ENCODE measurements at places on chromosomes 12 and 14. TPM values are rescaled to one million over a fixed set of nuclear protein-coding genes. Genes with fewer than 3 reads are reported as not detected.

Gene SOCS4
- 2.2 TPM for polyA plus RNA-seq

Gene FAM181A
- polyA plus RNA-seq, result not detected

Gene KHNYN
- polyA plus RNA-seq, result 11.1 TPM

Gene SLC10A1
- polyA plus RNA-seq, result 68.5 TPM

Gene ADAMTS20
- not detected for polyA plus RNA-seq

Gene SMCO3
- polyA plus RNA-seq, result 0.17 TPM

Gene DNAI7
- 0.14 TPM for polyA plus RNA-seq

Gene LPAR5
- polyA plus RNA-seq, result 1.3 TPM

Gene NEUROD4
- polyA plus RNA-seq, result not detected

Gene CACNA1C
- polyA plus RNA-seq, result 0.23 TPM

Gene ERBB3
- polyA plus RNA-seq, result 34.2 TPM

Gene FOXJ2
- 3.3 TPM for polyA plus RNA-seq

Gene CTSG
- polyA plus RNA-seq, result 1.9 TPM

Gene SPIC
- polyA plus RNA-seq, result 0.32 TPM

Gene ADAM21
- 0.02 TPM for polyA plus RNA-seq

Gene INSM2
- polyA plus RNA-seq, result not detected

Gene PTGR2
- 9.4 TPM for polyA plus RNA-seq

Gene WNT1
- polyA plus RNA-seq, result not detected

Gene HDAC7
- 7.2 TPM for polyA plus RNA-seq

Gene CELA1
- polyA plus RNA-seq, result not detected

Gene TPH2
- not detected for polyA plus RNA-seq

Gene MSI1
- 0.13 TPM for polyA plus RNA-seq

Gene PSMD9
- polyA plus RNA-seq, result 50.1 TPM

Gene TPPP2
- polyA plus RNA-seq, result 1.5 TPM

Gene TMPRSS12
- polyA plus RNA-seq, result not detected

Gene RNF31
- polyA plus RNA-seq, result 21.6 TPM

Gene RHOF
- 0.97 TPM for polyA plus RNA-seq

Gene AMHR2
- 0.96 TPM for polyA plus RNA-seq

Gene SLC6A13
- 5.4 TPM for polyA plus RNA-seq

Gene NGB
- not detected for polyA plus RNA-seq

Gene FERMT2
- polyA plus RNA-seq, result 45.9 TPM

Gene COQ6
- polyA plus RNA-seq, result 19.9 TPM

Gene TMTC2
- polyA plus RNA-seq, result 0.61 TPM

Measured in liver (tissue), 10 donors.